ENCODE measurements at places on chromosomes 3 and 15.

DNA sequence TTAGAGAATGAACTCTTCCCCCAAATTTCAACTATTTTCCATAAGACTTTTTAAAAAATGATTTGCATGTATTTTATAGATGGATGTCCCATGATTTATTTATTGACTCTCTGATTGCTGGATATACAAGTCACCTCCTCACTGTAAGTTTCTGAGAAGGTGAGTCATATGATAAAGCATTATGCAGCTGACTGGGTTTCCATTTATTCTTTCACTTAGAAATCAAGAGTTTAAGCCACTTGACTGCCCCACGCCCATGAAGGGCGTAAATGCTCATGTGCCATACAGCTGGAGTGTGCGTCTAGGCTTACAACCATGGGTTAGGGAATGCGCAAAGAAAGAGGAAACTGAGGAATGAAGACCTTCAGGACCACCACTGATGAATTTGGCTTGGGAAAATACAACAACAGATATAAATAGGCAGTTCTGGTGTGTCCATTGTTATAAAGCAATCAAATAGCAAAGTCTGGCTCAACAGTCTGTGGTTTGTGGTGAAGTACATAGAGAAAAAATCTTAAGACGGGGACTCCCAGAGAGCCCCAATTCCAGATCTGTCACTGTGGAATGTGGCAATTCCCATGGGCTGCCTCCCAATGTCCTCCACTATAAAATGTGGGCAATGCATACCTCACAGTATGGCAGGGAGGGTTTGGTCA lies 20.3 kb downstream of the SLCO2A1 start:
- DNase-seq, result no peak

- DNase-seq, result no peak
Measured at GRCh38 chr3:22450786-22451400, 699.9 kb upstream of the ZNF385D start.

GRCh38 chr3:43948013-43948412 lies 257.3 kb downstream of the ABHD5 start:
- no peak for DNase-seq

- no peak for DNase-seq
Measured at GRCh38 chr3:181695661-181696491, 15.8 kb upstream of the SOX2 start.

- no peak for DNase-seq
Measured at GRCh38 chr15:65690778-65691177, 69.0 kb downstream of the SLC24A1 start.

DNA sequence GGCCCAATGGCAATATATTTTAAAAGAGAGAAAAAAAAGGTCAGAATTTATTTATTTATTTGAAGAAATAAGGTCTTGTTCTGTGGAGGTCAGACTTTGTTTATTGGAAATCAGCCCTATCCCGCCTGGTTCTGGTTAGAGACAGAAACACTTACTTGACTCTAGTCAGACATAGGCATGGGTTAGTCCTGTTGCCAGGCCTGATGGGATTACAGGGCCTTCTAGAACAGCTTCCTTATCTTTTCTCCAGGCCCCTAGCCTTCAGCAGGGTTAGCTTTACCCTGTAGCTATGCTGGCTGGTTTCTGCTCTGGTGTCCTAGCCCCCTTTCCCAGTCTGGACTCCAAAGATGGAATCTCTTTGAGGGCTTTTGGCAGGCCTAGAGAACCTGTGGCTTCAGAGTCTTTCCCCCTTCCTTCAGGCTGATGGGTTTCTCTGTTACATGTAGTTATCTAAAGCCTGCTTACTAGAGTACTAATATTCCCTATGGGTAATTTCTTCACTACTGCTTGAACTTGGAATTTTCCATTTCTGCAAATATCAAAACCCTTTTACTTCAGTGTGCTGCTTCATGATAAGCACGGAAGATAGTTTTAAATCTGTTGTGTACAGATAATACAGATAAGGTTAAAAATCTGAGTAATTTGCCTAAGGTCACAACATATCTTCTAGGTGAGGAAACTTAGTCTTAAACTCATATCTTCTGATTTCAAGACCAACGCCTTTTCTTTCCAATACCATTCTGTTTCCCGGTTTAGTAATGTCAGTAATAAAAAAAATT lies 10.6 kb downstream of the IREB2 start:
- no peak for DNase-seq

- DNase-seq, result no peak
Measured at GRCh38 chr3:65958216-65958615, 80.5 kb downstream of the MAGI1 start.

DNA sequence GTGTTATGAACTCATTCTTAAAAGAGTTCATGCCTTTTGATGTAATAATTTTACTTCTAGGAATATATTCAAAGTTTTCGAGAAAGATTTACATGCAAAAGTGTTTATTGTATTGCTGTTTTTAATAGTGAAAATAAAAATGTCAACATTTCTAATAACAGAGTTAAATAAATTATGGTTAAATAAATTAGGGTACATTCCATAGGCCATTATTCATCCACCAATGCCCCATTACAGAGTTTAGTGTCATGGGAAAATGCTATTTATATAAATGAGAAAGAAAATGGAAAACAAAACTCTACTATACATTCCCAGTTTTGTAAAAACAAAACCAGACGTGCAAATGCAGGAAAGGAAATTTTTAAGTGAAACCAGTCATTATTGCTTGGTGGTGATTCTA lies 538.1 kb upstream of the TBL1XR1 start:
- no peak for DNase-seq

- no peak for DNase-seq
Measured at GRCh38 chr3:64454179-64454578, 228.9 kb upstream of the PRICKLE2 start.

DNA sequence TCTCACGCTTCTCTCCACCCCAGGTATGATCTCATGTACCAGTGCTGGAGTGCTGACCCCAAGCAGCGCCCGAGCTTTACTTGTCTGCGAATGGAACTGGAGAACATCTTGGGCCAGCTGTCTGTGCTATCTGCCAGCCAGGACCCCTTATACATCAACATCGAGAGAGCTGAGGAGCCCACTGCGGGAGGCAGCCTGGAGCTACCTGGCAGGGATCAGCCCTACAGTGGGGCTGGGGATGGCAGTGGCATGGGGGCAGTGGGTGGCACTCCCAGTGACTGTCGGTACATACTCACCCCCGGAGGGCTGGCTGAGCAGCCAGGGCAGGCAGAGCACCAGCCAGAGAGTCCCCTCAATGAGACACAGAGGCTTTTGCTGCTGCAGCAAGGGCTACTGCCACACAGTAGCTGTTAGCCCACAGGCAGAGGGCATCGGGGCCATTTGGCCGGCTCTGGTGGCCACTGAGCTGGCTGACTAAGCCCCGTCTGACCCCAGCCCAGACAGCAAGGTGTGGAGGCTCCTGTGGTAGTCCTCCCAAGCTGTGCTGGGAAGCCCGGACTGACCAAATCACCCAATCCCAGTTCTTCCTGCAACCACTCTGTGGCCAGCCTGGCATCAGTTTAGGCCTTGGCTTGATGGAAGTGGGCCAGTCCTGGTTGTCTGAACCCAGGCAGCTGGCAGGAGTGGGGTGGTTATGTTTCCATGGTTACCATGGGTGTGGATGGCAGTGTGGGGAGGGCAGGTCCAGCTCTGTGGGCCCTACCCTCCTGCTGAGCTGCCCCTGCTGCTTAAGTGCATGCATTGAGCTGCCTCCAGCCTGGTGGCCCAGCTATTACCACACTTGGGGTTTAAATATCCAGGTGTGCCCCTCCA lies 19.1 kb downstream of the TYRO3 start:
- no peak for DNase-seq

- DNase-seq, result no peak
Measured at GRCh38 chr3:73657186-73657585, 32.4 kb upstream of the PDZRN3 start.

DNA sequence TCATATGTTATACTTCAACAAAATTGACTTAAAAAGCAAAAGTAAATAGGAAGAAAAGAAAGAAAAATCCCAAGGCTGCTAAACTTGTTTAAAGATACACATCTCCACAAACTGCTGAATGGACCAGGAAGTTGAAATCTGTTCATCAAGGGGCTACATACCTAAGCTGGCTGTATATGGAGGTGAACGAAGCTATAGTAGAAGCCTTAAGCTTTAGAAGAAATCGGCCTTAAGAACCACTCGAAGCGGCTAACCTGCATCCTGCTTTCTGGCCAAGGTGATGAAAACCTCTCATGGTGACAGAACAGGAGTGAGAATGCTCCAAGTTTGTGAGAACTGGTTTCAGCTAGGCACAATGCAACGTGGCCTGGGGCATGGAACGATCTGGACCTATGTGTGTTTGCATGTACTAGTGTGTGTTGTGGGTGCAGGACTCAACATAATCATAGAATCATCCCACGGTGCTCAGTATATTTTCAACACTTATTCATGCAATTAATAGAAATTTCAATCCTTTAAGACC lies 31.3 kb upstream of the SPTBN5 start:
- no peak for DNase-seq

DNA sequence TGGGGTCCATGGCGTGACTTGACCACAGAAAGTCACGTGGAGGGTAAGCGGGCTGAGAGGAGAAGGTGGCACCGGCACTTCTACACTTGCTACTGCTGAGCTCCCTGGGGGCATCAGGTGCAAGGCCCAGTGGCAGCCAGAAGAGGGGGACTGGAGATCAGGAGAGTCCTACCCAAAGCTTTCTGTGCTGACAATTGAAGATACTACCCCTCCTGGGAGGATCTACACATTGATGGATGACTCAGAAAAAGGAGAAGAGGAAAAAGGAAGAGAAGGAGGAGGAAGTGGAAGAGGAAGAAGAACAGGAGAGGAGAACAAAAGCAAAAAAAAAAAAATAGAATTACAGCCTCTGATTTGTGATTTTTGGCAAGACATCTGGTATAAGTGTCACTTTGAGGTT lies 41.2 kb downstream of the MYO5C start:
- DNase-seq, result no peak

DNA sequence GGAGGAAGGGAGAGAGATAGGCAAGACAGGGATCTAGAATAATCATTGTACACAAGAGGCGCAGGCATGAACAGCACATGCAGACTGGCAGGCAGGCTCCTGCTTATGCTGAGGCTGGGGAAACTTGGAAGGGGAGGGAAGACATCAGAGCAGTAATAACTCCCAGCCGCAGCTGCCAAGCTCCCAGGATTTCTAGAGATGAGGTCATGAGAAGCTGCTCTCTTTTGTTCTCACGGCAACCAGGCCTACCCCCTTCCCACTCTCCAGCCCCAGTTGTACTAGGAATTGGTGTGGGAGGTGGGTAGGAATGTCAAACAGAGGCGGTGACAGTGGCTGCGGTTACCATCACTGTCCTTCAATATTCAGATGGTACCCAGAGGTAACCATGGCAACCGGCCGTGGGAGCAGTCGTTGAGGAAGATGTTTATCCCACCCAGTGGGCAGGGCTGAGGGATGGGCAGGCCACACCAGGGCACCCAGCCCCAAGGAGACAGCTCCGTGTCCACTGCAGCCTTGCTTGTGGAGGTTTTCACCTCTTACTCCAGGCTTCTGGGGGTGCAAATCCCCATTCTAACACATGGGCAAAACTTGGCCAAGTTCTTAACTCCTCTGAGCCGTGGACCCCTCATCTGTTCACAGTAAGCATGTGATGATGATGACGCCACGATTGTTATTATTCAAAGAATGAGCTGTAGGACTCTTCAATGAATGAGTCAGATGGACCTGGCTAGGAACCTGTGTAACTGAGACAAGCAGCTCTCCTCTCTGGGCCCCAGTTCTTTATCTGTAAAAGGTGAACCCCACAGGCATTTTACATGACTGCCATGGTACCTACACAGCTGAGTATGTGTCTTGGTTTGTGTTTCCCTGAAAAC lies 360.8 kb upstream of the PROK2 start:
- DNase-seq, result no peak

- DNase-seq, result no peak
Measured at GRCh38 chr3:137103739-137104138, 146.0 kb downstream of the IL20RB start.

DNA sequence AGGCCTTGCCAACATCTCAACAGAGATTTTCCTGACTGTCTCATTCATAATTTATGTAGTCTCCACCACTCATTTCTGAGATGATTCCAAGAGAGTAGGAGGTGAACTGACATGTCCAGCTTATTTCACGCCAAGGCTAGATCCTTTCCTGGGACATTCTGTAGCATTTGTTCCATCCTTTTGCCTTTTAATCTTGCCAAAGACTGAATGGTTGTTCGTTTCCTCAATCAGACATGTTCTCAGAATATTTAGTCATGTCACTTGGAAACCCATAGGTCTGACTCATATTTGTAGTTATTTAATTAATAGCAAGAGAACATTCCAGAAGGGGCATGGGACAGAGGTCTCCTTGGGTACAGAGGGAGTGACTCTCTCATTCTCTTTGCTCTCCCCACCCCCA lies 80.9 kb downstream of the DHX36 start:
- no peak for DNase-seq

DNA sequence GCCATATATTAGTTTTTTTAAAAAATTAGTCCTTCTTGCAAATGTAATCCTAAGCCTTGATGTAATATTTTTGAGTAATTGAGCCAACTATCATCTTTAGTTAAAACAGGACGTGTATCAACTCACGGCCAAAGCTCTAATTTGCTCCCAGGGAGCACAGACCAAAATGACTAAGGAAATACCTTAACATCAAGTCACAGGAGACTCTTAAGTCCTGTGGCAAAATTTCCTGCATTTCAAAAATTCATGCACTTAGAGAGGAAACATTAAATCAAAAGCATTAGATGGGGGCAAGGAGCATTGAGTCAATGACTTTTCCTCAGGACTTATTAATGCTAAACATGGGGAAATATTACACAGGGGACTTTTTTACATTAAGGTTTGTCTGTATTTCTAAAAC lies 276.0 kb downstream of the MFSD1 start:
- no peak for DNase-seq

DNA sequence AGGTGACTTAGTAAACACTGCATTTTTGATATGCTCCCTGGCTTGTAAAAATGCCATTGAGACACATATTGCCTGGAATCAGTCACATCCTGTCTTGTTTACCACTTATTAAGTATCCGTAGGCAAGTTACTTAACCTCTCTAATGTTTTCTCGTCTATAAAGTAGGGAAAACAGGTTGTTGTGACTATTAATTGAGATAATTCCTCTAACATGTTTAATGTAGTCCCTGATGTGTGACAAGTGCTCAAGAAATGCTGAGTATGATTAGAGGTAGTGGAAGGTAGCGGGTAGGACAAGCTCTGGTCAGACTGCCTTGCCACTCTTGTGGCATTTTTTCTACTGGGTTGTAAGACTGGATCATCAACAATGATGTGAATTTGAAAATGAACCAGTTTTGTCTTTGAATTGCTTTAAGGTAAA lies 54.1 kb downstream of the NFKBIZ start:
- no peak for DNase-seq
